ENCODE measurements at places on chromosomes 2 and 18.

GRCh38 chr2:12539336-12539735 lies 177.4 kb upstream of the TRIB2 start:
- no peak for DNase-seq

- no peak for DNase-seq
Observed at GRCh38 chr2:38610851-38611801, 8.4 kb upstream of the HNRNPLL start.

DNA sequence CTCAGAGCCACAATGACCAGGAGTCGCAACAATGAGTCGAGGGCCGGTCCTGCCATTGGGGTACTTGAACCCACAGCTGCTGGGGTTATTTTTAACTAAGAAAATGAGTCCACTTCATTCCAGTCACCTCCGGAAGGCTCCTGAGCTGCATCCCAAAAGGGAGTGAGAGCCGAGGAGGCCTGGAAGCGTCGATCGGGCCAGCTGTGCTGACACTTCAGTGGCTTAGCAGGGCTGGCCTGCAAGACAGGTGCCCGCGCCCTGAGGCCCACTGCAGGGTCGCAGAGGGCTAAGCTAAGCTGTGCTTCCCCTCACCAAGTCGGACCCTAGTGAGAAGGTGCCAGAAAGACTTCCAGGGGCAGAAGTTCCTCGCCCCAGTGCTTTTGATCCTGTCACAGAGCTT lies 21.1 kb downstream of the TBC1D8 start:
- no peak for DNase-seq

- no peak for DNase-seq
Observed at GRCh38 chr2:219852626-219853025, 225.2 kb downstream of the SLC4A3 start.

GRCh38 chr2:239865059-239865639 lies 160.0 kb downstream of the NDUFA10 start:
- DNase-seq, result no peak

DNA sequence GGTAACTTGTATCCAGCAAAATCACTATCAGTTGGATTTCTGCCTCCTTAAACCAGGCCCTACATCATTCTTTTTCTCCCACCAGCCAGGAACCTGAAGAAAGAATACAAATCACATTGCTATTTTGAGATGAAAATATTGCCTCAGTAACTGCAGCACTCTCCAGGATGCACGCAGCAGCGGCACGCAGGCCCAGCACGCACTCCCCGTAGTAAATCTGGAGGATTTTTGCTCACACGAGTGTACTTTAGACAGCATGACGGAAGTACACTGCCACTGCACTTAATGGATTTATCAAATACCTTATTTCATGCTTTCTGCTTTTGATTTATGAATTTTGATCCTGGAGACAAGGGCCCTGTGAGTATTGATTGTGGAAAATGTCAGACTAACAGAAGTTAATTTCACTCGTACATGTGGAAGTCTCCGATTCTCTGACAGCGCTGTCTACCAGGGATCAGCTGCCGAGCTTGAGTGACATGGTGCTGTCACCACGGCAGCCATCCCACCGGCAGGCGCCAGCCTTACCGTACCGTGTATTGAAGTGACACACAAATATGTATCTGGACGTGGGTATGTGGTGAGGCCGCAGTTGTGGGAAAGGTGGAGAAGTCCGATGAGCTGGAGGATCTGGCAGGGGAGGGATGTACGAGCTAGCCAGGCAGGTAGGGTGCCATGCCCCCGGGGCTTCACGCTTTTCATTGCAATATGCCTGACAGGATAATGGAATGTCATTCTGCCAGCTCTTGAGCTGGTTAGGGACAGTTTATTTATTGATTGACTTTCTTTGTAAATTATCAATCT lies 863.7 kb downstream of the GALR1 start:
- DNase-seq, result no peak

- no peak for DNase-seq
Observed at GRCh38 chr2:71531522-71532047, 78.2 kb downstream of the DYSF start.

DNA sequence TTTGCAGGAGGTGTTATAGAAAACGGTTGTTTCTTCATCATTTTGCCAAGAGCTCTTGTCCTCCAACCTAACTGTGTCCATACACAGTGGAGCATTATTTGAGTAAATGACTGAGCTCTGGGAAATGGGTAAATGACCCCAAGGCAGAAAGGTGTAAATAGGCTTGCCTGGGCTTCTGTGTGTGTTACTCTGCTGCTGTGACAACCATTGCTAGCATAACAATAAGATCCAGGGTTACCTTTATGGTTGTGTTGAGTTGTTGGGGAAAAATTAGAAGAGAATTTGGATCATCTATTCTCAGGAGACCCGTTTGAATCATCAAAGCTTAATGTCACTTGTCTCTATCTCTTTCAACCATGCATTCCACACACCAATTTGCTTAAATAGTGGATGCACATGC lies 672.7 kb downstream of the DPP10 start:
- DNase-seq, result no peak

DNA sequence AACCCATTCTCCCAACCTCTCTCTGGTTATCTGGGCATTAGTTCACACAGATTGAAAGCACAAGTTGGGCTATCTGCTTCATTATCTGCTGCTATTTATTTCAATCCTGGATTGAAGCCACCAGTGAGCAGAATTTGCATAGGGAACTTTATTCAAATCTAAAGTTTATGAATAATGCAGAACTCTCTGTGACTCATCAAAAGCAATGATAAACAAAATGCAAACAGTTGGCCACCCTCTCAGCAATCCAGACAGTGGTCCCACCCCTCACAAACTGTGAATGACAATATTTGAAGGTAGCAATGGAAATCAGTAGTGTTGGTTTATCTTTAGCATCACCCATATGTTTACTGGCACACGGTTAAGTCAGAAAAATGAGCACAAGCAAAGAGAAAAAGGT lies 106.8 kb upstream of the TMEM178A start:
- DNase-seq, result no peak

DNA sequence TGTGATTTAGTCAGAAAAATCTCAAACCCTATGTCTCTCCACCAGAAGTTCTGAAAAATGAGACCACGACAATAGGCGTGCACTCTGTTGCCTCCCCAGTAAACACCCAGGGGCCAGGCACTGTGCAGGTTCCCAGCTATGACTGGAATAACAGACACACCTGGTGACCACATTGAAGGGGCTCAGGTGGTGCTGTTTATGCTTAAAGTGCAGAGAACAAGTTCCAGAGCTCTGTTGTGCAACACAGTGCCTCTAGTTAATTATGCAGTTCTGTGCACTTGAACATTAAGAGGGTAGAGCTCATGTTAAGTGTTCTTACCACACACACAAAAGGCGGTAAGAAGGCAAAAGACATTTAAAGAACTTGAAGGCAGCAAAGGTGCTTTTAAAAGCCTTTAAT lies 52.6 kb upstream of the AFF3 start:
- DNase-seq, result no peak

DNA sequence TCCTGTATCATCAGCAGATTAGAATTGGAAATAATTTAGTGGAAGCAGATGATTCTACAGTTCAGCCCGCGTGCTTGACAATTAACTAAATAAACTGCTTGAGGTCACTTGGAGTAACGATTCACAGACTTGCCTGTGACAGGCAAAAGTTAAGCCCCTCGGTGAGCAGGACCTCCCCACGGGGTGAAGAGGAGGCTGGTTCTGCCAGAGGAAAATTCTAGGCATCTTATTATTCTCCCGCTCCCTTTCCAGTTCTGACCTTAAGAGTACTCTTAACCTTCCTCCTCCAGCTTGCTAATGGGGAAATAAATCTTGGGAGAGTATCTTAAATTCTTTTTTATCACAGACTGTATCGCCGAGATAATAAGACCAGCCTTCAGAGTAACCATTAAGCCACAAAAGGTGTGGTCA lies 169.7 kb upstream of the SMAD2 start:
- DNase-seq, result no peak

DNA sequence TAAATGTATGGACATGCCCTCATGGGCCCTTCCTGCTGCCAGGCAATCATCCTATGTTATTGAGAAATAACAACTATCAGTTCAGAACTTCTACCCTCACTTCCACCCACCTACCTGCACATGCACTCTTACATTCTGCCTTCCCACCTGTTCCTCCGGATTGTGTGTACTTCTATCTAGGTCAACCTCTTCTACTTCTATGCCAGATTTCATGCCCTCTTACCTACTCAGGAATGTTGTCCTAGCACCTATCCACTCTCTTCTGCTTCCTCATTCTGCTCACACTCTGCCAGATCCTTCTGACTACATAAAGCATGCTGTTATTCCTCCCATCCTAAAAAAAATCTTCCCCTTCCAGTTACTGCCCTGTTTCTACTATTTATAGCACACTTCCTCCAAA lies 333.5 kb downstream of the IRS1 start:
- no peak for DNase-seq

GRCh38 chr2:219433666-219434467 lies 776 bp upstream of the SPEG start:
- no peak for DNase-seq

GRCh38 chr18:31965316-31965970 lies 22.5 kb upstream of the TRAPPC8 start:
- DNase-seq, result no peak

GRCh38 chr2:108932736-108933332 lies 56.2 kb downstream of the EDAR start:
- no peak for DNase-seq

- no peak for DNase-seq
Observed at GRCh38 chr2:10073706-10074105, 6.5 kb downstream of the CYS1 start.

- DNase-seq, result no peak
Observed at GRCh38 chr18:58581265-58581664, 47.6 kb downstream of the ALPK2 start.

GRCh38 chr18:79520478-79521390 lies 125.0 kb downstream of the NFATC1 start:
- no peak for DNase-seq

GRCh38 chr18:57004366-57005121 lies 142.3 kb upstream of the BOD1L2 start:
- DNase-seq, result no peak

GRCh38 chr18:46031741-46032140 lies 40.3 kb downstream of the PSTPIP2 start:
- DNase-seq, result no peak

GRCh38 chr2:26576565-26577441 lies 64.4 kb downstream of the CIB4 start:
- no peak for DNase-seq

DNA sequence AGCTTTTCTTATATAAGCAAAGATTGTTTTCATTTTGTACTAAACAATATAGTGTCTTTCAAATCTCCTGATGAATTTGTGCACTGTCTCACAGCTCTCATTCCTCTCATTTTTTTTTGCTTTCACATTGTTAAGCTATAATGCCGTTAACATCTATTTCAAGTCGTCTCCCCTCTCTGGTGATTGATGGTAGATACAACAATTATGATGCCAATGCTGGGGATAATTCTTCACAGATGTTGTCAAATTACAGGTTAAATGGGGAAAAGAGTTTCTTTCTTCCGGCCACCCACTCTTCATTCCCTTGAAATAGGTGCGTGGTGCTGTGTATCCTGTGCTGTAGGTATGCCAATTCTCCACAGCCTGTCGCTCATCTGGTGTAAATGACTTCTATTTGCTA lies 1053.7 kb upstream of the ZEB2 start:
- no peak for DNase-seq

- no peak for DNase-seq
Observed at GRCh38 chr2:231197706-231198290, 633 bp upstream of the ARMC9 start.

GRCh38 chr2:227914362-227914761 lies 42.9 kb downstream of the DAW1 start:
- no peak for DNase-seq

- no peak for DNase-seq
Observed at GRCh38 chr2:202104286-202104870, 31.3 kb downstream of the KIAA2012 start.

- DNase-seq, result no peak
Observed at GRCh38 chr2:11634584-11634983, 35.4 kb downstream of the NTSR2 start.

GRCh38 chr2:65325066-65325465 lies 97.4 kb downstream of the ACTR2 start:
- DNase-seq, result no peak

DNA sequence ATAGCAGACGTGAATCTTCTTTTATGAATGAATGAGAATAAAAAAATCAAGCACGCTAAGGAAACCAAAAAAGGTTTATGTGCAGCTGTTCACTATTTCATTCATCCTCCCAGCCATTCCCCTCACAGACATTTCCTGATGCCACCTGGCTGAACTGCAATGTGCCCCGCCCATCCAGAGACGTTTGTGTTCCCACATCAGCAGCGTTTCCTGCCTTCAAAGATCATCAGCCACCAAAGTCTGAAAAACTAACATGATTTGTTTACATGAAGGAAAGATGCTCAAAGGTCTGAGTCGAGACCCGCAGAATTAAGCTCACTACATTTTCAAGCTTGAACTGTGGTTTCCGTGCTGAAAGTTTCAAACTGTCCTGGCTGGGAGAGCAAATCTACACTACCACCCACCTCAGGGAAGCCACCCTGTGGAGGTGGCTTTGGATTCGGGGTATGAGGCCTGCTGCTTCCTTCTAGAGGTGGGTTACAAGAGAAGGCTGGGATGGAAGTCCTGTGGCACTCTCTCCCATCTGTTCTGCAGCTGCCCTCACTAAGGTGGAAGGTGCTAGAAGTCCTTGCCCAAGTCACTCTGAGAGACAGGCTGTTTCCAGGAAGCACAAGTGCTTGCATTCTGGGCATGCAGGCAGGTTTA lies 201.3 kb upstream of the OSR1 start:
- no peak for DNase-seq

DNA sequence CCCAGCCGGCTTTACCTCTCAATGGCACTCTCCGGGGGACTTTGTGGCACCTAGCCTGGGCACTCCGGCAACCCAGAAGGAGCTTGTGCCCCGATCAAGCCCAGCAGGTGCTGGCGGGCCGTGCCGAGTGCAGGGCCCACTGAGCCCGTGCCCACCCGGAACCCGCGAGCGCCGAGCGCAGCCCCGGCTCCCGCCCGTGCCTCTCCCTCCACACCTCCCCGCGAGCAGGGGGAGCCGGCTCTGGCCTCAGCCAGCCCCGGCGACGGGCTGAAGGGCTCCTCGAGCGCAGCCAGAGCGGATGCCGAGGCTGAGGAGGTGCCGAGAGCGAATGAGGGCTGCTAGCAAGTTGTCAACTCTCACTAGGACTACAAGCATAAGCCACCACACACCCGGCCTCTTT lies 136.9 kb downstream of the COMMD1 start:
- DNase-seq, result no peak

DNA sequence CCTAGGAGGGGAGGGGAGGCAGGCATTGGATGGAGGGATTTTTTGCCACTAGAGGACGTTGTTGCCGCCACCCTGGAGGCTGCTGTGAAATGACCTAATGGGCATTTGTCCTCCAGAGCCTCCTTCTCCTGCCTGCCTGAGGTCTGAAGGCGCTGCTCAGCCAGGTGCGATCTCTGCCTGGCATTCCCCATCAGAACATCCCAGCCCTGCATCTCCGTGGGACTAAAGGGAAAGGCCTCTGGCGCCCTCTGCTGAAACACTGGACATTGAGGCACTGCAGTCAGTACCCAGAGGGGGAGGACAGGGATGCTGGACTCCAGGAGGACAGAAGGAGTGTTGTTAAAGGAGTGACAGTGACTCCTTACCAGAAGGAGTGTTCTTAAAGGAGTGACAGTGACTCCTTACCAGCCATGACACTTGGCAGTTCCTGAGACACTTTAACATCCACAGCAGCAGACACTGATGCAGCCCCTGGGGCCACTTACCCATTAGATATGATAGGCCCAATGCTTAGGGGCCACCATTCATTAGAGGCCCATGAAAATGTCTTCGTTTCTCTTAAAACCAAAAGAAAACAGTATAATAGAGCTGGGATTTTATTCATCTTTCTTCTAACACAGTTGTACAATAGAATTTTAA lies 17.0 kb downstream of the THNSL2 start:
- no peak for DNase-seq

Data from skin of body (tissue), 3 donors.